Stimulated activated CD8-positive, alpha-beta memory T cell treated with anti-CD3 and anti-CD28 coated beads, Interleukin-12 subunit alpha, Interleukin-12 subunit beta, amount 100 ng/mL, for 4 hours (primary cell): ENCODE measurements at places on chromosomes 2 and 18.

GRCh38 chr2:23636426-23636825 lies 251.4 kb downstream of the KLHL29 start:
- DNase-seq = no peak

- DNase-seq = no peak
These were observed 143.5 kb downstream of the TGIF1 start for GRCh38 chr18:3593381-3593903.

DNA sequence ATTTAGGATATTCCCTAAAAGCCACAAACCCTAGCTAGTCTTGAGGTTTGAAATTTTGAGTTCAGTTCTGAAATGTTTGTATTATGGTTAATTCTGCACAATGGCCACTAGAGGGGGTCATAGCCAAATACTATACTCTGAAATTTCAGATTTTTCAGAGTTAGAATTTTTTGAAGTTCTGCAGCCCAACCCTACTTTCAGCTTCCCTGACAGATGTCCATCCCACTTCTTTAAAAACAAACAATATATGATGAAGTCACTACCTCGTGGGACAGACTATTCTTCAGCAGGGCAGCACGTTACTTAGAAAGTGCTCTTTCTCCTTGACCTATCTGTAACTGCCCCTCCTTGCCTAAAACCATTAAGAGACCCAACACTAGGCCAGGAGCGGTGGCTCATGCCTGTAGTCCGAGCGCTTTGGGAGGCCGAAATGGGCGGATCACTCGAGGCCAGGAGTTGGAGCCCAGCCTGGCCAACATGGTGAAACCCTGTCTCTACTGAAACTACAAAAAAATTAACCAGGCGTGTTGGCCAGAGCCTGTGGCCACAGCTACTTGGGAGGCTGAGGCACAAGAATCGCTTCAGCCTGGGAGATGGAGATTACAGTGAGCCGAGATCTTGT lies 48.2 kb upstream of the PAPOLG start:
- no peak for DNase-seq

GRCh38 chr2:181528441-181528840 lies 71.3 kb downstream of the ITGA4 start:
- DNase-seq = no peak

DNA sequence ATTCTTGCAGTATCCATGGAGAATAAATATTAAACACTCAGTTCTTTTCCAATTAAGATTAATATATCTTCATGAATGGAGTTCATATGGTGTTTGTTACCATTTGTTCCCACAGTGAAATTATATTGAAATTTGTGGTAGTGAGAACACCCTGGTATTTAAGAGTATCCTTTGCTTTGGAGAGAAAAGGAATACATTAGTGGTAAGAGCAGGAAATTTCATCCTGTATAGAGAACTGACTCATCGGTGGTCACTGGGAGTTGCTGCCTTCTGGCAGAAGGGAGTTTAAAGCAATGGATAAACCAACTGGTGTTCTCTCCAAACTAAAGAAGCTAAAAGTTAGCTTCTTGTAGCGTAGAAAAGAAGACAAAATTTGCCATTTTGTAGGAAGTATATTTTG lies 107.3 kb downstream of the MYO1B start:
- no peak for DNase-seq

- no peak for DNase-seq
These were observed 110.6 kb upstream of the FHL2 start for GRCh38 chr2:105509269-105510086.
